ENCODE measurements at places on chromosomes 7 and 10. TPM values are rescaled to one million over a fixed set of nuclear protein-coding genes. Genes with fewer than 3 reads are reported as not detected.

SKIDA1 gene
- total RNA-seq, result 2.4 TPM

ADGRA1 gene
- not detected for total RNA-seq

CHAT gene
- total RNA-seq, result not detected

PILRA gene
- total RNA-seq, result not detected

CBLL1 gene
- 36.3 TPM for total RNA-seq

GHRHR gene
- total RNA-seq, result not detected
